ENCODE measurements at places on chromosomes 1 and 21.

DNA sequence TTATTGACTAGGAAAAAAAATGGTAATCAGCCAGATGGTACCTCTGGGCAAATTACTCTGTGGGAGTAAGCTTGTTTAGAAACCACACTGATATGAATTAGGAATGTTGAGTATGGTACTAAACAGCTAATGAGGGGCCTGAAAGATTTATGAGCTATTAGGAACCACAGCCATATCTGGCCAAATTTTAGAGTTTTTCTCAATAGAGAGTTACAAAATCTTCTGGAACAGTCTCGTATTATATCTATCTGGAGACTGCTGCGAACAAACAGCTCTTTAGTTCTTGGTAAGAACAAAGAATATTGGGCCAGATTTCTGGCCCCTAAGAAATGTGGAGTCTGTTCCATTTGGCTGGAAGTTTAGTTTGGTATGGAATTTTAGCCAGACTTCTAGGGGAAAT, 4.9 kb upstream of the PODN start:
- no peak for DNase-seq

- DNase-seq, result peak; percentile 49
These were observed 11.9 kb downstream of the ACTRT2 start for GRCh38 chr1:3033040-3033789.

- no peak for DNase-seq
These were observed 15.6 kb upstream of the BOLA1 start for GRCh38 chr1:149883598-149884247.

- DNase-seq, result no peak
These were observed 65.0 kb downstream of the WDR64 start for GRCh38 chr1:241716915-241717656.

GRCh38 chr1:203142684-203143408, 15.3 kb downstream of the ADORA1 start:
- no peak for DNase-seq

DNA sequence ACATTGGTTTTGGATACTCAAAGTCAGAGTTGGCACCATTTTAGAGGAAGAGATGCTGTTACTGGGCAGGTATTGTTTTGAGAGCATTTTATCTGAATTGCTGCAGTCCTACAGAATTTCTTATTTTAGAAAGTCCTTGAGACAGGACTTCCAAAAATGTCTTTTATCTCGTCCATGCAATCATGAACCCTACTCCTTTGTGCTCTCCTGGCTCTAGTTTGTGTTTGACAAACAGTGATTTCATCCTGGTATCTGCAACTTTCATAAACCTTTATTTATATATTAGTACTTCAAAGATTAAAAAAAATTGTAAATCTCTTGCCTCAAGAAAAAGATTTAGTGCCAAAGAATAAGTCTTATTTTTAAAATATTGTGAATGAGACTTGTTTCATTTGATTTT, 4.6 kb upstream of the ARPC5 start:
- DNase-seq, result no peak
